ENCODE measurements at places on chromosomes 11 and 22. TPM values are rescaled to one million over a fixed set of nuclear protein-coding genes. Genes with fewer than 3 reads are reported as not detected.

The MMP8 gene
- polyA plus RNA-seq, result not detected

The SLCO2B1 gene
- not detected for polyA plus RNA-seq

The CEND1 gene
- not detected for polyA plus RNA-seq

The TRIM49 gene
- polyA plus RNA-seq, result not detected

The APLNR gene
- not detected for polyA plus RNA-seq

The TPCN2 gene
- polyA plus RNA-seq, result 7.0 TPM

The PPARA gene
- 6.1 TPM for polyA plus RNA-seq

The ARHGAP32 gene
- 0.69 TPM for polyA plus RNA-seq

The OR4A16 gene
- polyA plus RNA-seq, result not detected

The DCHS1 gene
- not detected for polyA plus RNA-seq

The OR5A1 gene
- polyA plus RNA-seq, result not detected

The ADAMTS15 gene
- not detected for polyA plus RNA-seq

The DBX1 gene
- not detected for polyA plus RNA-seq

The PSMC3 gene
- polyA plus RNA-seq, result 207 TPM

The TRPM5 gene
- polyA plus RNA-seq, result not detected

The RIBC2 gene
- not detected for polyA plus RNA-seq

The CNIH2 gene
- polyA plus RNA-seq, result not detected

The ATL3 gene
- 28.0 TPM for polyA plus RNA-seq

The ZP1 gene
- polyA plus RNA-seq, result not detected

The FAM83F gene
- polyA plus RNA-seq, result not detected

The CSRP3 gene
- not detected for polyA plus RNA-seq

Data from immature natural killer cell (primary cell).